ENCODE measurements at places on chromosomes 16 and 17. TPM values are rescaled to one million over a fixed set of nuclear protein-coding genes. Genes with fewer than 3 reads are reported as not detected.

Gene MYH1
- 0.03 TPM for polyA plus RNA-seq

GRCh38 chr16:50743581-50744225 is 1.8 kb downstream of the CYLD start:
- no peak for DNase-seq

GRCh38 chr17:65931246-65932149 is 260.4 kb downstream of the CEP112 start:
- DNase-seq = no peak

GRCh38 chr17:18226284-18226945 is 980 bp downstream of the LLGL1 start:
- no peak for DNase-seq

GRCh38 chr17:40293363-40293762 is 5.7 kb downstream of the CDC6 start:
- no peak for DNase-seq

GRCh38 chr17:81165246-81166032 is at the start of gene PVALEF:
Gene PVALEF (plus strand): TSS chr17:81165507. CDS start chr17:81181227, 15,720 bp downstream.
- DNase-seq = no peak

Gene SLFN14
- 0.22 TPM for polyA plus RNA-seq

GRCh38 chr17:45403906-45404490 is 28.7 kb downstream of the ARHGAP27 start:
- no peak for DNase-seq

Gene ABCC6
- polyA plus RNA-seq = 21.2 TPM

- DNase-seq = no peak
These were observed 3.3 kb downstream of the ITGA3 start for GRCh38 chr17:50059256-50059655.

Gene PLK1
- polyA plus RNA-seq = 36.4 TPM

- DNase-seq = no peak
These were observed 68.0 kb downstream of the AMFR start for GRCh38 chr16:56357241-56357764.

Gene TNFRSF17
- polyA plus RNA-seq = not detected

DNA sequence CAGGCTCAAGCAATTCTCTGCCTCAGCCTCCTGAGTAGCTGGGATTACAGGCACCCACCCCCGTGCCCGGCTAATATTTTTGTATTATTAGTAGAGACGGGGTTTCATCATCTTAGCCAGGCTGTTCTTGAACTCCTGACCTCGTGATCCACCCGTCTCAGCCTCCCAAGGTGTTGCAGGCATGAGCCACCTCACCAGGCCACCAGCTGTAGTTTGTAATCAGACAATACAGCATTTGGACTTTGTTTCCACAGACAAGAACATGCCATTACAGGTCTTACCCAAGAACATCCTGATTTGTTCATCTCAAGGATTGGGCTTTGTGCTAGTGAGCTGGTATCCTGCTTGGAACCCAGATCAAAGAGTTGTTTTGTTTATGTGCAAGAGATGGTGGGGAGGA is 30.1 kb downstream of the C17orf100 start:
- no peak for DNase-seq

- DNase-seq = peak; percentile 8
These were observed 1000.4 kb downstream of the CDH11 start for GRCh38 chr16:64121473-64121872.

Gene NGFR
- polyA plus RNA-seq = 5.4 TPM

Gene TEX14
- polyA plus RNA-seq = 1.2 TPM

DNA sequence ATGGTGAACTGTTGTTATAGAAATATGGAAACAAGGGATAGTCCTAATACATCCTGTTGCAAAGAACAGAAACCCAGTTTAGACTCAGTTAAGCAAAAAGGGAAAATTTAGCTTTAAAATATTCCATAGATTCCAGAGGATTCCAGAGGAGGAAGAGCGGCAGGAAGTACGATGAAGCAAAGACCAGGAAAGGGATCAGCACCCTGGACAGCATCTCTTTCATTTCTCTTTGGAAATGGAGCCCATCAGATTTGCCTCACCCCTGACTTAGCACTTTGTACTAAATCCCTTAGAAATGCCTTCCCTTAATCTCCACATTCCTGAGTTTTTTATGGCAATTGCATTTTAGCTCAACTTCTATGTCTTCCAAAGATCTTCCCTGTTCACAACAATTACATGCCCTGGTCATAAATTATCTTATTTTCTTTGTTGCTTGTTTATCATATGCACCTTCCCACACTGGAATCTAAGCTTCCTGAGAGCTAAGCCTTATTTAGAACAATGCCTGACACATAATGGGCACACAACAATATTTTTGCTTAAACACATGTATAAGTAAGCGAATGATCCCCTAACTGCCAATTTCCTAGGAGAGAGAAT is 150.0 kb upstream of the RBFOX1 start:
- peak; percentile 48 for DNase-seq

GRCh38 chr17:78125138-78125913 is 3.2 kb downstream of the TMC6 start:
- no peak for DNase-seq

Gene KRTAP2-2
- polyA plus RNA-seq = not detected

DNA sequence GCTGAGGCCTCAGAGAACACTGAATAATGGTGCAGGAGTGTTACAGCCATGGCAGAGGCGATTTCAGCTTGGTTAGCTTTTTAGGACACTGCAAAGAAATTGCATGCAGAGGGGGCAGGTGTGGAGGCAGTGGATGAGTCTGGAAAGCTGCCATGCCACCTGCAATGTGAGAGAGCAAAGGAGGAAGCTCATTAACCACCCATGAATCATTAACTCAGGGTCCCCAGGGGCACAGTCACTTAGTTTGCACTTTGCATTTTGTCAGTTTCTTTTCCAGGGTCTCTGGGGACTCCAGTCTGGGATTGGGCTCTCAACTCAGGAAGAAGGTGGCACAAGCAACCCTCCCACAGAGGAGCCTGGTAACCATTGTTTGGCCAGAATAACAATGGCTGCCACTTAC is 132.9 kb downstream of the USP31 start:
- DNase-seq = peak; percentile 45

Gene GPRC5C
- 134 TPM for polyA plus RNA-seq

- peak; percentile 96 for DNase-seq
These were observed at the start of gene ORC6 for GRCh38 chr16:46689365-46690280. Gene ORC6 (plus strand): TSS chr16:46689659. CDS start chr16:46689706, 47 bp downstream.

DNA sequence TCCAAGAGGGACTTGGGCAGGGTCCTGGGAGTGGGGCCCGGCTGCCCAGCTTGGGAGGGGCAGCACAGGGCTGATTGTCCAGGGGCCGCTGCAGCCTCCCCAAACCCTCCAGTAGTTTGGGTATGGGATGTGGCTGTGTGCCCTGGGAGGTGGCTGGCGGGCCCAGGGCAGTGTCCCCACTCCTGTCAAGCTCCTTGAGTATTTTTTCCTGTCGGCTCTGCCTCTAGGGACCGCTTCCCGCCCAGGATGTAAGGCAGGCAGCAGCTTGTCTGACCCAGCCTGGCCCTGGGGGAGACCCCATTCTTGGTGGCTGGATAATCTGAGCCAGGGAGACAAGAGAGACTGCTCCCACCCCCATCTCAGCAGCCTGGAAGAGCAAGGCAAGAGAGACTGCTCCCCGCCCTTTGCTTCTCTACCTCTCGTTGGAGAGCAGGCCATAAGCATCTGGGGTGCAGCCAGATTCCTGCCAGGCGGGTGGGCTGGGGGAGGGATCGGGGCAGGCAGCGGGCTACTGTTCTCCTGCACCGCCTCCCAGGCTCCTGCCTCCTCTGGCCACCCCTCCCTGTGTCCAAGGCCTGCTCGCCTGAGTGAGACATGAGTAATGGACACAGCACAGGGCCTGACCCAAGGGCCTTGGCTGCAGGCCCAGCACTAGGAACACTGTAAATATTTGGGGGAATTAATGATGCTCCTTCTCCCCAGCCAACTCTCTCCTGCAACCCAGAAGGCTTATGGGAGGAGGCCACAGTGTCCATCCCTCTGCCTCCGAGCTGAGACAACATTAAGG is 18.4 kb upstream of the ITGA3 start:
- peak; percentile 71 for DNase-seq

Gene TEDC2
- polyA plus RNA-seq = 13.7 TPM

Gene MT1X
- 23.6 TPM for polyA plus RNA-seq

Gene KRTAP1-3
- polyA plus RNA-seq = not detected

- DNase-seq = peak; percentile 41
These were observed at the start of gene LIMD2 for GRCh38 chr17:63699638-63700527. Gene LIMD2 (minus strand): TSS chr17:63700125. CDS start chr17:63699298, 827 bp downstream.

DNA sequence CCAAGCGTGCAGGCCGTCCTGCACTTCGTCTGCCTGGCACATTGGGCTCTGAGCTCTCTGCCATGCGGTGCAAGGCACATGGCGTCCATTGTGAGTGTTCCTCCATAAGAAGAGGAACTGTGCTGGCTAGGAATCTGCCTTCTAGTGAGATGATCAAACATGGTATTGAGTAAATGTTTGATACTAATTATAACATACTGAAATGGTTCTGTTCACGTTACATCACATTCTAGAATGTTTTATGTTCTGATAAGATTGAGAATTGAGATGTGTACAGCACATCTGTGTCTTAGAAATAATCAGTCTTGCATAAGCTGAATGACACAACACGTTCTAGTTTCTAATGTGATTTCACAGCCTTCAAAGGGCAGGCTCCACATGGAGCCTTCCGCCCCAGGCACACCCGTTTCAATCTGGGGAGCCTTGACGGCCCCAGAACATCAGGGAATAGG is 42.9 kb downstream of the USP10 start:
- no peak for DNase-seq

Gene TNRC6C
- polyA plus RNA-seq = 12.1 TPM

Gene RRAD
- polyA plus RNA-seq = 2.4 TPM

- no peak for DNase-seq
These were observed 36.9 kb downstream of the ZNF207 start for GRCh38 chr17:32386844-32387243.

DNA sequence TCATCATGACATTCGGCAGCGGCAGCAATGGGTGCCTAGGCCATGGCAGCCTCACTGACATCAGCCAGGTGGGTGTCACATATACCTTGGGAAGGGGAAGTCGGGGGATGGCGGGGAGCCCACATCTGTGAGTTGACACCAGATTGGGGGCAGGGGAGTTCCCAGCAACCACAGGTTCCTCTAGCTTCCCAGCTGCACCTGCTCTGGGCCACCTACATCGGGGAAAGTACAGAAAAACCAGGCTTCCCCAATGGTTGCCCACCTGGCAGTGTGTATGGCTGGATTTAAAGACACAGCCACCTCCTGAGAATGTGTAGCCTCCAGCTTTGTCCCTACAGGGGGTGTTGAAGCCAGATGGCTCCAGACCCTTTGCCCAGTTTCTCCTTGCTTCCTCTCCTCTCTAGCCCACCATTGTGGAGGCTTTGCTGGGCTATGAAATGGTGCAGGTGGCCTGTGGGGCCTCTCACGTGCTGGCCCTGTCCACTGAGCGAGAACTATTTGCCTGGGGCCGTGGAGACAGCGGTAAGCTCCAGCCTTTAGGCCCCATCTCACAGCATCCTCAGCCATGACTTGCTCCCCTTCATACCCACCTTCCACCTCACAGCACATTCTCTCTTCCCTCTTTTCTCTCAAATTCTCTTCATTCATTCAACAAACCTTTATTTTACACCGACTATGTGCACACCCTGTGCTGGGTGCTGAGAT is 5.0 kb upstream of the TRAF4 start:
- DNase-seq = no peak

Gene KRT15
- 2.9 TPM for polyA plus RNA-seq

DNA sequence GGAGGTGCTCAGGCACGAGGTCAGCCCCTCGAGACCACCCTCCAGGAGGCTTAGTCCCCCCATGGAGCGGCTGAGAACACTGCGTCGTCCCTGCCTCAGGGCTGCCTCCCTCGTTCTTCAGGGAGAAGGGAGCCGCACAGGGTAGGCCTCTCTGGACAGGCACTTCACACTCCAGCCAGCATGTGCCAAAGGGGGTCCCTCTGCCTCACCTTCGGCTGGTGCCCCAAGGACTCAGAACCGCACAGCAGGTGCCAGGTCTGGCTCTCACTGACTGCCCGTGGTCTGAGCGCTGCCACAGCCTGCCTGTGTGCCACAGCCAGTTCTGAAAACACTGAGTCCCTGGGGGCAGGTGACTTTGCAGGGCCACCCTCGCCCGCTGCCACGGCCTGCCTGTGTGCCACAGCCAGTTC is 7.1 kb downstream of the P2RX5 start:
- no peak for DNase-seq

DNA sequence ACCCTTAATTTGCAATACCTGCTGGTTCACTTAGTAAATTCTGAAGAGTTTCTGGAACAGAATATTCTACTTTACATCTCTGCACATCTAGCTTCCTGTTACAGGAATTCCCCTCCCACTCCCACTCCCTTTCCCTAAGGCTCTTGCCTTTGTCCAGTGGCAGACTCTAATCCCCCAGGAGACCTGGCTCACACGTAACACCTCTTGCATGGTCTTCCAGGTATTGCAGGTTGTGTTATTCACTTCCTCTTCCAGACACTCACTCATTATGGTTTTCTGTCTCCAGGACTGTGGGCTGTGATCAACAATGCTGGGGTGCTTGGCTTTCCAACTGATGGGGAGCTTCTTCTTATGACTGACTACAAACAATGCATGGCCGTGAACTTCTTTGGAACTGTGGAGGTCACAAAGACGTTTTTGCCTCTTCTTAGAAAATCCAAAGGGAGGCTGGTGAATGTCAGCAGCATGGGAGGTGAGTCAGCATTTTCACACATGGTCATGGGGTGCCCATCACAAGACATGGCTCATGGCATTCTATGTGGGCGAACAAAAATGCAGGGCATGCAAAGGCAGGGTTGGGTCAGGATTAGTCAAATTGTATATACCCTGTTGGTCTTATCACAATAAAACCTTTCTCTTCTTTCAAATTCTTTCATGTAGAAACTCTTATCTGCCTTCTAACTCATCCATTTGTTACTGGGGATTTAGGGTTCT is 35.8 kb downstream of the HSD17B2 start:
- DNase-seq = no peak

GRCh38 chr16:72814226-72814625 is 233.7 kb downstream of the ZFHX3 start:
- DNase-seq = no peak

GRCh38 chr17:76107509-76107908 is 3.9 kb upstream of the EXOC7 start:
- no peak for DNase-seq

GRCh38 chr16:49622421-49623402 is 233.2 kb downstream of the ZNF423 start:
- no peak for DNase-seq

DNA sequence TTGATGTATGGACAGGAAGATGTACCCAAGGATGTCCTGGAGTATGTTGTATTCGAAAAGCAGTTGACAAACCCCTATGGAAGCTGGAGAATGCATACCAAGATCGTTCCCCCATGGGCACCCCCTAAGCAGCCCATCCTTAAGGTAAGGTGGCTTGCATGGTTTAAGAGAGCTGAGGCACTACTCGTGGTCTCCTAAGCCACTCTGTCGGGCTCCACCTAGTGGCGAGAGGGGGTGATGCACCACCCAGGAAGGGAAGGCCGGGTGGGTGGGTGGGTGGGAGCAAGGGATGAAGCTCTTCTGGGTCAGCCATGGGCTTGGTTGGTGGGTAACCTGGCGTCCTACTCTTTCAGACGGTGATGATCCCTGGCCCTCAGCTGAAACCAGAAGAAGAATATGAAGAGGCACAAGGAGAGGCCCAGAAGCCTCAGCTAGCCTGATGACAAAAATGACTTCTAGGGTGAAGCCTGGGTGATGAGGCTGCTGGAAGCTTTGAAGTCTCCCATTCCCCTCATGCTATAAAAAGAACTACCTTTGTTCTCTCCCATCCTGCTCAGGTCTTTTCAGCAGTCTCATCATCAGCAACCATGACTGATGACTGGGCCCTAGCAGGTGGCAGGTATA is 21.5 kb downstream of the GPR179 start:
- peak; percentile 34 for DNase-seq

Gene SMTNL2
- polyA plus RNA-seq = 67.8 TPM

Gene PALB2
- polyA plus RNA-seq = 19.0 TPM

Gene CLEC3A
- 0.13 TPM for polyA plus RNA-seq

GRCh38 chr17:2393954-2394749 is 6.7 kb downstream of the MNT start:
- no peak for DNase-seq

- no peak for DNase-seq
These were observed 40.6 kb upstream of the ZNF423 start for GRCh38 chr16:49896447-49896964.
